ENCODE measurements at places on chromosomes 12 and 14.

DNA sequence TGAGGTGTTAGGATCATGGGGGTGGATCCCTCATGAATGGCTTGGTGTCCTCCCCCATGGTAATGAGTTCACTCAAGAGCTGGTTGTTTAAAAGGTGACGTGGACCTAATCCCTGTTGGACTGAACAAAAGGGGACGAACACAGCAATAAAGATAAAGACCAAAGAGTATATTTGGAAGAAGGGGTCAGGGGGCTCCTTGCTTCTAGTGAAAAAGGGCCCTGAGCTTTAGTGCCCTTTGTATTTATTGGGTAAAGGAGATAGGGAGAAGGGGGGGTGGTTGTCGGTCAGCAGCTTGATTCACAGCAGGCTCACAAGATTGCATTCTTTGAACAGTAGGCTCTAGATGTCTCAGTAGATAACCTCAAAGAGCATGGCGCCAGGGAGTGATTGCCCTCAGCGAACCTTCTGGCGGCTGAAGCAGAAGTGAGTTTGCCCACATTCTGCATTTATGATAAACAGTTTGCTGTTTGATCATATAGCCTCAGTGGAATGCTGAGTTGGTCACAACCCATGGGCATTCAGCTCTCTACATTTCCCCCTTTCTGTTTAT lies 25.9 kb upstream of the MAPKAPK5 start:
- DNase-seq: no peak

DNA sequence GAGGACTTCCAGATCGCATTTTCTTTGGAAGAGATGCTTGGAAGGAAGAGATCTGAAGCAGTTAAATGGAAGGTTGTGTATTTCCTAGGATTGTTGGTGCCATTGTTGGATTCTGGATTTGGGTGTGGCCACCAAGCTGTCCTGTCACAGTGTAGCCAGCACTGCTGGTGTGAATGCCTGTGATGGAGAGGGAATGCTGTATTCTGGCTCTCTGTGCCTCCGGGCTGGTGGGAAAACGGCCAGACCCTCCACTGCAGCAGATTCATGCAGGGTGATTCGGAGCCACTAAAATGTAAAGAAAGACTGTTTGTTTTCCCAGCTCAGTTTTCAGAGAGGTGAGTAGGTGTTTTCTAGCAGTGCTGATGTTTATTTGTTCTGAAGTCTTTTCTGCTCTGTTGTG lies 30.7 kb upstream of the MANSC4 start:
- no peak for DNase-seq

DNA sequence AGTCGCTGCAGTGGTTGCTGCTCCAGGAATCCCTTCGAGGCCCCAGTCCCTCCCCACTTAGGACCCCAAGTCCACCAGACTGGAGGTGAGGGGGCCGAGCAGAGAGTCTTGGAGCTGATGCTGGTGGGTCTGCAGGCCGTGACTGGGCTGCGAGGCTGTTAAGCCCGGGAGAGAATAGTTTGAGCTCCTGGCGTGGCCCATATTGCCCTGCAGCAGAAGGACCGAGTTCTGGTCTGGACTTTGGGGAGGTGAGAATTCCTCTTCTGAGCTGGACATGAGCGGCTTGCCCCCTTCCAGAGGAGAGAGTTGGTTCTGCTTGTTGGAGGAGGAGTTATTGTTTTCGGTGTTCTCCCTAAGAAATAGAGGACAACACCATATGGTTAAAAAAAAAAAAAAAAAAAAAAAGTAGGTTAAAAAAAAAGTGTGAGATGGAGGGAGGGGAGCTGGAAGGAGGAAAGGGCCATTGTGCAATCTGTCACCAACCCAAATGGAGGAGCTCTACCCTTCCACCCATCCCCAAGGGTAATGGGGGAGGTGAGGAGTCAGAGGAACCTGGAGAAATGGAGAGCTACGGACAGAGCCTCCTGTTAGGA lies 3.0 kb downstream of the SIX1 start:
- peak; percentile 49 for DNase-seq

DNA sequence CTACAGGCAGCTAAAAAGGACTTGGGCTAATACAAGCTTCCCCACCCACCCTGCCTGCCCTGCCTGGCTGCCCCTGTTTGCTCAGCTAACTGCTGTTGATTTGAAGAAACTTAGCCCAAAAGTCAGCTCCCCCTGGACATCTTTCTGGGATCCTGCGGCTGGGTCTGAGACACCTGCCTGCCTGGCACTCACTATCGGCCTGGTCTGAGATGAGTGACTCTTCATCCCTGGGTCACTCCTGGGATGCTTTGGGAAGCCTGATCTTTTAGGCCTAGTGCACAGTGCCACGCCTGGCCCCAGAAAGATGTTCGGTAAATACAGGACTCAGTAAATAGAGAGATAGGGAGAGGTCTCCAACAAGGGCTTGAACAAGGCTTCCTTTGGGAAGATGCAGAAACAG lies 211.3 kb upstream of the DIO3 start:
- no peak for DNase-seq

DNA sequence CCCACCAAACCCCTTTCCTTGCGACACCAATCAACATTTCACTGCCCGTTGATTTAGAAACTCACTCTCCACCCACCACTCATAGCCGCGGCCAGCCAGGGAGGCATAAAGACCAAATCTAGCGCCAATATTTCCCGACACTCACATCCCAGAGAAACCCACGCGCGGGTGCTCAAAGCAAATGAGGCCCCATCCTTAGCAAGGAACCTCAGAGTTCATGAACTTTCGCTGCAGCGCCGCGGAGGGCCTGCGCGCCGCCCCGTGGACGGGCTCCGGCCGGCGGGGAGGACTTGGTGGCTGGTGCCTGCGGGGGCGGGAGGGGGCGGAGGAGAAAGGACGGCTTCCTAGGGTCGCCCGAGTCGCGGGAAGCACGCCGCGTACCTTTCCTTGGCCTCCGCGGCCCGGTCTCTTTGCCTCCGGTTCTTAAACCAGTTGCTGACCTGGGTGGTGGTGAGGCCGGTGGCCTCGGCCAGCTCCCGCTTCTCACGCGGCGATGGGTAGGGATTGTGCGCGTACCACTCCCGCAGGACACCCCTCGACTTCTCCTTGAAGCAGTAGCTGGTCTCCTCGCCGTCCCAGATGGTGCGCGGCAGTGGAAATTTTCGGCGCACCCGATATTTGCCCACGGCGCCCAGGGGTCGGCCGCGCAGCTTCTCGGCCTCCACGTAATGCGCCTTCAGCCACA lies 886 bp downstream of the SIX1 start:
- peak; percentile 57 for DNase-seq

DNA sequence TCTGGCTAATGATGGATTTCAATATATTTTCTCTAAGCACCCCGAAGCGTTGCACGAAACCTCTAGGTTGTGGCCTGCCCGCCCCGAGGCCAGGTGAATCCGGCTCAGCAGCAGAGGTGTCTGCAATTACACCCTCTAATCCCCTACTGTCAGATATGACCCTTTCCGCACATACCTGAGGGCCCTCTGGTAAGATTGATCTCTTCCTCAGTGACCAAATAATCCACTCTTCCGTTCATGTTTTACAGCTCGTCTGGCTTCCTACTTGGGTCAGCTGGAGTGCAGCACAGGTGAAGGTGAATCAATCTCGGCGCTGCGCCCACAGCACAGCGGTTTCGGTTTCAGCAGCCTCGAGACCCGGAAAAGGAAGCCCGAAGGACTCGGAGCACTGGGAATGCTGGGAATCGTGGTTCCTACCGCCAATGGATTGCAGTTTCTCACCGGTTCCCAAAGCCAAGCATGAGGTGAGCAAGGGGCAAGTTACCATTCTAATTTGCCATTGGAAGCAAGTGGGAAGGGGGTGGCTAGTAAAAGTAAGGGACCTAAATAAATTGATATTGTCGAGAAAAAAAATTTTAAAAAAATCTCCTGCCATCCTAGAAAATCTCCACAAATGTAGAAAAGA lies at the start of gene SYNJ2BP:
Gene SYNJ2BP (minus strand): TSS at position 366 of the 625 bp plus-strand sequence. CDS start 127 bp downstream, at position 239.
- peak; percentile 62 for DNase-seq

GRCh38 chr14:101058571-101058970 lies 155.0 kb upstream of the RTL1 start:
- no peak for DNase-seq

DNA sequence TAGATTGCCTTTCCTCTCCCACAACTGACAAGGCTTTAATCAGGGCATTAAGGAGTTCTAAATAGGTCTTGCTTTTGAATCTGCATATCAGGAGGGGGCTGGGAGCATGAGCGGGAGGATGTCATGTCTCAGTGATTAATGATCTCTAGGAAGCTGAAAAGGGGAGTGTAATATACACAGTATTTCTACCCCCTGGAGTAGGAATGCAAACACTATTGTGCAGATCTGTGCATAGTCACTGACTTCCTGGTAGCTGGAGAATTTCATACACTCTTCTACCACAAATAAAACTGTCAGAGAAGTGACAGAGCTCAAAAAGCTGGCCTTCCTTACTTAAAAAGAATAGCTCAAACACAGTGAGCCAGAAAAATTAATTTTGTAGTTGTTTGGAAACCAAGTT lies 65.8 kb downstream of the RIC8B start:
- DNase-seq: no peak

All from left hindlimb (tissue), 1 donor.